ENCODE measurements at places on chromosomes 4 and X.

GRCh38 chrX:109822861-109823260 lies 89.8 kb upstream of the ACSL4 start:
- DNase-seq: no peak

DNA sequence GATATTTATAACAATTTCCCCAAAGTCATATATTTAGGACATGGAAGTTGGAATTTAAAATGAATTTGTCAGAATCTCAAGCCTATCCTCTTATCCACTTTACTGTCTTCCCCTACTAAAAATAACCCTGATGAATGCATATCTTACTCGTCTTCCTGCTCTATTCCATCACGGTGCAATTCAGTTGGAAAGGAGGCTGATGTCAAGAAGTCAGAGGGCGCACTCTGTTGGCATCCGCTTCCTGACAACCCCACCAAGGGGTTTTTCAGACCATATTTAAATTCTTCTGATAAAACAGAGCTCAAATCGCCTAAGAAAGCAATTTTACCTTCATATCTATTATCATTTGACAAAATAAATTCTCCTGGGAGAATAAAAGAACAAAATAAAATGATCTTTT lies 233.5 kb downstream of the ARHGAP24 start:
- DNase-seq: no peak

GRCh38 chr4:55291227-55291640 lies 54.8 kb upstream of the SRD5A3 start:
- no peak for DNase-seq

DNA sequence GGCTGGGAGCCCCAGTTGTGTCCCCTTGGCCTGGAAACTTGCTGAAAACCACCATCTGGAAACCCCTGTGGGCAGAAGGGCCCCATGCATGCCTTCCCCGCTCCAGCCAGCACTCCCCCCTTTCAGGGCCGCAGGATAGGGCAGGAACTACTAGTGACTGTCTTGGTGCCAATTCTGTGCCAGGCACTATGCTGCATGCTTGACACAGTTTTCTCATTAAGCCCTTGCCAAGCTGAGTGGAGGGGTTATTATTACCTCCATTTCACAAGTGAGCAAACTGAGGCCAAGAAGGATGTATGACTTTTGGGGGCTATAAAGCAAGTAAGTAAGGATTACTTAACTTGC lies 73.6 kb upstream of the PJA1 start:
- DNase-seq: no peak

DNA sequence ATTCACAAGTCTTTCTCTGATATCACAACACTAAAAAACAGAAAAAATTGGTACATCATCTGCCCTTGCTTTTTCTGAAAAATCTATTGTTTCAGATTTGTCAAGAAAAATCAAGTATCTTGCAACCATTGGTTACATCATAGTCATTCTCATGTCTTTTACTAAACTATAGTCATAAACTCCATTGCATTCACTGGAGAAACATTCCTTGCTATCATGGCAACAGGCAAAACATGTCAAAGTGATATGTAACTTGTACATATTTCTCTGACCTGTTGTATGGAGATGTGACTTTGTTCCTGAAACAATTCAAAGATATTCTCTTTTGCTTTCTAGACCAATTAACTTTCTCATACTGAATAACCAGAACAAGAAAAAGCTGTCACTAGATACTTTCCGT lies 121.9 kb upstream of the ANK2 start:
- no peak for DNase-seq

- no peak for DNase-seq
Observed at GRCh38 chrX:72371405-72371804, 65.7 kb upstream of the CITED1 start.

DNA sequence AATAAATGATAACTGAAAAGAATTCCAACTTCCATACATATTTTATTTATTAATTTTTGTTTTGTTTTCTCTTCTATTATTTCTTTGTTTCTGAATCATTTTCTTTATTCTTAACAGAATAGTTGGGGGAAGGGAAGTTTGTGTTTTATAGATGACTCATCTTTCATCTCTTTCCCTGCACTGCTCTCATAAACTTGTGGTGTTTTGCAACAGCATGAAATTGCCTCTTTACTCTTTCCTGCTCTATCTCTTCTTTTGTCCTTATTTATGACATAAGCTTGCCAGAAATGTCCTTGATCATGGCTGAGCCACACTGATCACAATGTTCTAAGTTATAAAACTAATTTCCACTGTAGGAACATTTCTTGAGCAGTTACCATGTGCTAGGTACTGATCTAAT lies 22.3 kb downstream of the QRFPR start:
- DNase-seq: no peak

GRCh38 chr4:8746523-8747466 lies 124.8 kb downstream of the HMX1 start:
- DNase-seq: no peak

DNA sequence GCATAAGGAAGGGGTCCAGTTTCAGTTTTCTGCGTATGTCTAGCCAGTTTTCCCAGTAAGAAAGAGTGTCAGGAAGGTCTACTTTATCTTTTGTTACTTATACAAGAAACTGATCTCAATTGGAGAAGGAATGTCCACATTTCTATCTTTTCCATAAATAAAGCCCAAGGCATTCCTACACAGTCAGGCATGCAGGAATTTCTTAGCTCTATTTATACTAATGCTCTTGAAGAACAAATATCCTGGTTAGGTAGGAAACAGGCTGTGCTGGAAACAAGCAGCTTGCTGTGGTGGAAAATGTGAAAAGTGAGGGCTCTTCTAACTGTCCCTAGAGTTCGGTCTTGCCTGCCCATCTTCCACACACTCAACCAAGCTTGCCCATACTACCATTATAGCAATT lies 37.9 kb upstream of the PITX2 start:
- DNase-seq: no peak

DNA sequence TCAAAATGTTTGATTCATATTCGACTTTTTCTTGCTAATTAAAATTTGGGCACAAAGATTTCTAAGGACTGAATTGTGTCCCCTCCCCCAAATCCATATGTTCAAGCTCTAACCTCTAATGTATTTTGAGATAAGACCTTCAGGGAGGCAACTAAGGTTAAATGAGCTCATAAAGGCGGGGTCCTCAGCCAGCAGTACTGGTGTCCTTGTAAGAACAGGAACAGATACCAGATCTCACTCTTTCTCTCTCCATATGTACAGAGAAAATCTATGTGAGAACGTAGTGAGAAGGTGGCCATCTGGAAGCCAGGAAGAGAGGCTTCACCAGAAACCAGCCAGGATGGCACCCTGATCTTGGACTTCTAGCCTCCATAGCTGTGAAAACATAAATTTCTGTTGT lies 116.9 kb downstream of the VEGFC start:
- DNase-seq: no peak

DNA sequence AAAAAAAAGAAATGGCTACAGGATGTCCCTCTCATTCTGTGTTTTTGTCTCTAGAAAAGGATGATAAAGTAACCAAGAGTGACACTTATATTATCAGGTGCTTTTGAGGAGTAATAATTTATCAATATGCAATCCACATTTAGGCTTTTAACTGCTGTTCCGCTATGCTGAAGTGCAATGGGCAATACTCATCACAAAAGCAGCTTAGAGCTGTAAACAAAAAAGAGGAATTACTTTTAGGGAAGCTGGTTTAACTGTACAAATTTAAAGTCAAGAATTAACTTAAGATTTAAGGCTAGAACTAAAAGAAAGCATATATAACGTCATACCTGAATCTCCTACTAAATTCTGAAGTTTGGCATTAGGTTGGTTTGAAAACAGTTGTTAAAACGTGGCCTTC lies 93.5 kb upstream of the DDX3X start:
- no peak for DNase-seq
